ENCODE measurements at places on chromosomes 2 and 18. TPM values are rescaled to one million over a fixed set of nuclear protein-coding genes. Genes with fewer than 3 reads are reported as not detected.

DNA sequence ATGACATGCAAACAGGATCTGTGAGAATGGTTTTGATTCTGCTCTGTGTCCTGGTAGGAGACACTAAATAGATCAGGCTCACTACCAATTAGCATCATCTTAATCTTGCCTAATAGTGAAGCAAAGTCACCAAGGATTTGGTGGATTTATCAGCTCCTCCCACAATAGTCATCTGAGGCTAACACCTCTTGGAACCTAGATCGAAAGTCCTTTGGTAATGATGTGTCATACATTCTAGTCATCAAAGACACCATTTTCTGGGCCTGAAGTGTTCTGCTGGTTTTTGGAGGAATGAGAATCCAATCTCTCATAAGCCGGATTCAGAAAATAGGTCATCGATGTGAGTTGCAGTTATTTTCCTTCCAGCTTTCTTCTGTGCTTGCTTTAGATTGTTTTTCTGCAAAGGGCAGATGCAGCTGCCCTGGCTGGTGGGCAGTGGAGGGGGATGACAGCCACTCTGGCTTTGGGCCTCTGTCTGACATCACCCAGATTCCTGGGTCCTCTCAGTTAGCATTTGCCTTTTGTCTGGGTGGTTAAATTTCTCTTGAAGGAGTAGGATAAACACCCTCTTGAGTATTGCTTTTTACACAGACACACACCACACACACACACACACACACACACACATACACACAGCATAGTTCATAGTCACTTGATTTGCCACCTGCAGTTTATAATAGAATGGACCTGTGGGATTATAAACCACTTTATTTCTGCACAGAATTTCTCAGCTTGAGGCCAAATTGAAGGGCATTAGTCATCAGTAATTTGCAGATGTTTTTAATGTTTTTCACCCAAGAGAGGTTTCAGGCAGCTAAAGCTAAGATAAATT, at the start of gene MYO3B:
MYO3B (plus strand) TSS at position 198 of the 832 bp plus-strand sequence; CDS start at position 339, 141 bp downstream.
- peak; percentile 52 for DNase-seq

The CYS1 gene
- under 0.01 TPM for total RNA-seq

The TLX2 gene
- not detected for total RNA-seq

DNA sequence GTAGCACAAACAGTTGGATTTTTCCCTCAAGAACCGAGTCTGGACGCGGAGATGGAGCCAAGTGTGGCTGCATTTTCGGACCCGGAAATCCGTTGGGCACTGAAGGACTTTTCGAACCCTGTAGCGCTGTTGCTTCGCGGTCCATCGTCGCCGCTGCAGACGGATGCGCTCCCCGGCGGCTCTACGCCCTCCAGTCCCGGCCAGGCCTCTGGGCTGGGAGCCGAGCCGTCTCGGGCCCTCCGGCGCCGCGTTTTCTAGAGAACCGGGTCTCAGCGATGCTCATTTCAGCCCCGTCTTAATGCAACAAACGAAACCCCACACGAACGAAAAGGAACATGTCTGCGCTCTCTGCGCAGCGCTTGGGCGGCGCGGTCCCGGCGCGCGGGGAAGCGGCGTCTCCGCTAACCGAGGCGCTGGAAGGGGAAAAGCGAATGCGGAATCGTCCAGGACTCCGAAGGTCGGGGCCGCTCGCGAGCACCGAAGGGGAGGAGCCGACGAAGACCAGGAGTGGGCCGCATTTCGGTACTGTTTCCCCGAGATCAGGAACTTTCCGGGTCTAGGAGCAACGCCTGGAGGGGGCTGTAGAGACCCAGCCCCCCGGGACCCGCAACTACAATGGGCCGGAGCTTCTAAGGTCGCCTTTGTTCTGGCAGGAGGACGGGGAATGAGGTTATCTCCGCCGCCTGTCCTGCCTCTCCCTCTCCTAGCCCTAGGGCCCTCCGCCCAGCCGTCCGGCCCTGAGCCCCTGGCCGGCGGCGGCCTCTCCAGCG, 3.2 kb downstream of the EMX1 start:
- peak; percentile 30 for DNase-seq

DNA sequence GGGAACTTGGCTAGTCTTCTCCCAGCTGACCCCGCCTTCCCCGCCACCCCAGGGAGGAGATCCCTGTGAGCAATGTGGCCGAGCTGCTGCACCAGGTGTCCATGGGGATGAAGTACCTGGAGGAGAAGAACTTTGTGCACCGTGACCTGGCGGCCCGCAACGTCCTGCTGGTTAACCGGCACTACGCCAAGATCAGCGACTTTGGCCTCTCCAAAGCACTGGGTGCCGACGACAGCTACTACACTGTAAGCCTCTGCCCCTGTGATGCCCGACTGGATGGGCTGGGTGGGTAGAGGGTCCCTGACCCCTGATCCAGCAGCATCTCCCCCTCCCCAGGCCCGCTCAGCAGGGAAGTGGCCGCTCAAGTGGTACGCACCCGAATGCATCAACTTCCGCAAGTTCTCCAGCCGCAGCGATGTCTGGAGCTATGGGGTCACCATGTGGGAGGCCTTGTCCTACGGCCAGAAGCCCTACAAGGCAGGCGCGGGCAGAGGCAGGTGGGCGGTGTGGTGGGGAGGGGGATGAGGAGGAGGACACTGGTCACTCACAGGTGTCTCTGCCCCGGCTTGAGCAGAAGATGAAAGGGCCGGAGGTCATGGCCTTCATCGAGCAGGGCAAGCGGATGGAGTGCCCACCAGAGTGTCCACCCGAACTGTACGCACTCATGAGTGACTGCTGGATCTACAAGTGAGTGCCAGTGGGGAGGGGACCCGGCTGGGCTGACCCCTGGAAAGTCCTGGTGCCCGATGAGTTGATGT, 24.2 kb downstream of the ZAP70 start:
- no peak for DNase-seq

All from IMR-90 (cell line).